ENCODE measurements at places on chromosomes 11 and 22.

GRCh38 chr11:134646561-134646960 is 234.5 kb upstream of the B3GAT1 start:
- no peak for DNase-seq

DNA sequence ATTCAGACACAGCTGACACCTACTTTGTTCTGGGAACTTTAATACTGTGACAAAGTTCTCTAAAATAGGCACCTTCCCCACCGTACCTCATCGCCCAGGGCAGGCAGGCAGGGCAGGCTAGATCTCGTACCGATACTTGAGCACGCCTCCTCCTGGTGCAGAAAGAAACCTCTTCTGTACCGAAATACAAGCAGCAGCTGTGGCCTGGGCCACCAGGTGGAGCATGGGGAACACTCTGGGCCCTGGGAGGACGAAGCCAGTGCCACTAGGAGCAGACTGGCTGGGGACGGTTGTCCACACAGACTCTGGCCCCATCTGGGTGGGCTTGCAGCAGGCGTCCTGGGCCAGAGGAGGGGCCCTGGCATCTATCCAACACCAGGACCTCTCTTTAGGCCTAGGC is 12.8 kb downstream of the PMM1 start:
- no peak for DNase-seq

- no peak for DNase-seq
Observed at GRCh38 chr11:126725521-126725920, 275.0 kb downstream of the KIRREL3 start.

- no peak for DNase-seq
Observed at GRCh38 chr11:86211619-86212018, 32.9 kb upstream of the EED start.

GRCh38 chr11:92867913-92868619 is 101.4 kb upstream of the MTNR1B start:
- no peak for DNase-seq

- no peak for DNase-seq
Observed at GRCh38 chr11:1478544-1478943, 8.0 kb downstream of the MOB2 start.

DNA sequence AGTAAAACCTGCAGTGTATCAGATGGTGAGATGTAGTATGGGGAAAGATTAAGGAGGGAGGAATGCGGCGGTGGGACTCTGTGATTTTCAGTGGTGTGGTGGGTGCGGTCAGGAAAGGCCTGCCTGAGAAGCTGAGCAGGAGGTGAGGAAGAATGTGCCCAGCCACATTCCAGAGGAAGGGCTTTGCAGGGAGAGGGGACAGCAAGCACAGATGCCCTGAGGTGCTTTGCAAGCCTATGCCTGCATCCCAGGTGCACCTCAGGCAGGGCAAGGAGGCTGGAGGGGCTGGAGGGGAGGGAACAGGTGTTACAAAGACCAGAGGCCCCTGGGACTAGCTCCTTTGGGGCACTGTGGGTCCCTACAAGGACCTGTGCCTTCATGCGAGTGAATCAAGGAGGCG is 42.1 kb downstream of the MYO7A start:
- no peak for DNase-seq

DNA sequence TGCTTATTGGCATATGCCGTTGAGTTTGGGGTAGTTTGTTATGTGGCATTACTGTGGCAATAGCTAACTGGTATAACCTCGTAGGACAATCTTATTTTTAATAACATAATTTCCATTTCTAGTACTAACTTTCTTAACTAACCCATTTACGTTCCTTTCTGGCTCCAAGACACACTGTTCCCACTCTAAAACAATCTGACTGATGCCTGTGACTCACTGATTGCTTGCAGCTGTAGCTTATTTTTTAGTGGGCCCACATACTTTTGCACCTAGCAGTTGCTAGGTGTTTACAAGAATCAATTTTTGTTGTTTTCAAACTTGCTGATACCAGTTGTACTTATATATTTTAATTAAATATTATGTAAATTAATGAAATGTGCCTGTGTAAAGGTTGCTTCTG is 52.2 kb downstream of the FAT3 start:
- DNase-seq = no peak
